ENCODE measurements at places on chromosomes 2 and 18.

DNA sequence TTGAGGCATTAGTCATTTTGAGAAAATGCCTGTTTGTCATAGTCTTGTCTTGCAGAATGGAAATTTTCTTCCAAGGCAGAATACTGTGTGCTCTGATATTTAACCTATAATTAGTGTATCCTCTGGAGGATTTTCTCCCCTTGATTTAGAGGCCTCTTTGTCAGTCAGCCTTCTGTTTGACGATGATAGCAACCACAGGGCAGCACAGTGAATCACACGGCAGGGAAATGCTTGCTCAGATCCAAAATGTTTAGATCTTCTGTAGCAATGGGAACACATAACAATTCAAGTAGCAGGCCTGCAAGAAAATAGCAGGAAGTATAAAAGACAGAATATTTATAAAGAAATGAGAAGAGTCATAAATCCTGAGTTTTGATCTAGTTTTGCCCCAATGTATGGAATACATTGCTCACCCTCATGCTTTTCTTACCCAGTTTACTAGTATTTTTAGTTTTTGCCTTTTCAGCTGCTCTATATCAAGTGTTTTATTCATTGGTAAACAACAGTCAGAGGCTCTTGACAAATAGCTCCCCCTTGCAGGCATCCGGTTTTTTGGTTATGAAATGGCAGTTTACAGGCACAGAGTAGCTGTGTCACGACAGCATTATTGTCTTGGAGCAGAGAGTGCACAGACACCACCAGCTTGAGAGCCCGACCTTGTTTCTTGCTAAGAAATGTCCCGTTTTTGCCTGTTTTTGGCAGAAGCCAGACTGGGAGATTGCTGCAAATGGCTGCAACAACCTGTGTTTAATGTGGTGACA, 185.1 kb downstream of the MYO3B start:
- DNase-seq, result no peak

GRCh38 chr2:195477996-195478382, 179.0 kb upstream of the SLC39A10 start:
- DNase-seq, result no peak

GRCh38 chr18:57035590-57035989, 111.3 kb upstream of the BOD1L2 start:
- DNase-seq, result no peak

- DNase-seq, result peak; percentile 9
Observed at GRCh38 chr2:42021464-42021863, 26.4 kb upstream of the PKDCC start.

DNA sequence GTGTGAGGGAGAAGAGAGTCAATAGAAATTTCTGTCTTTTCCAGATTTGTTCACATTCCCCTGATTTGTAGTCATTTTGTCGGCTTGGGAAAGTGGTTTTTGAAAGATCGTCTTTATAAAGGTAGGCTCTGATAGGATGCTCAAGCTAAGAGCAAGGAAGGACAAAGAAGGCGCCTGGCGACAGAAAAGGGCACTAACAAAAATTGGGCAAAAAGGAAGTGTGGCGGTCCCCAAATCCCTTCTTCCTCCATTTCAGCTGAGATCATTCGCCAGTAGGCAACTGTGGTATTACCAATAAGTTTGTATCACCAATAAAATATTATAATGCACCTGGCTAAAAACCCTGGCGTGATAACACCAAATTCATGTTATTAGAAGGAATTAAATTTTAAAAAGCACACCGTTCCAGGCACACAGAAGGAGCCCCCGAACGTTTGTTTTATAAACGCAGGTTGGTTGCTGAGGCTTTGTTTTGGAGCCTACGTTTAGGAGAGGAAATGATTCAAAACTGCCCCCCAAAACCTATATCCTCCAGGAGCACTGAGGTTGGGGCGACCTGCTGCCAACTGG, 756 bp upstream of the PTPN4 start:
- no peak for DNase-seq

DNA sequence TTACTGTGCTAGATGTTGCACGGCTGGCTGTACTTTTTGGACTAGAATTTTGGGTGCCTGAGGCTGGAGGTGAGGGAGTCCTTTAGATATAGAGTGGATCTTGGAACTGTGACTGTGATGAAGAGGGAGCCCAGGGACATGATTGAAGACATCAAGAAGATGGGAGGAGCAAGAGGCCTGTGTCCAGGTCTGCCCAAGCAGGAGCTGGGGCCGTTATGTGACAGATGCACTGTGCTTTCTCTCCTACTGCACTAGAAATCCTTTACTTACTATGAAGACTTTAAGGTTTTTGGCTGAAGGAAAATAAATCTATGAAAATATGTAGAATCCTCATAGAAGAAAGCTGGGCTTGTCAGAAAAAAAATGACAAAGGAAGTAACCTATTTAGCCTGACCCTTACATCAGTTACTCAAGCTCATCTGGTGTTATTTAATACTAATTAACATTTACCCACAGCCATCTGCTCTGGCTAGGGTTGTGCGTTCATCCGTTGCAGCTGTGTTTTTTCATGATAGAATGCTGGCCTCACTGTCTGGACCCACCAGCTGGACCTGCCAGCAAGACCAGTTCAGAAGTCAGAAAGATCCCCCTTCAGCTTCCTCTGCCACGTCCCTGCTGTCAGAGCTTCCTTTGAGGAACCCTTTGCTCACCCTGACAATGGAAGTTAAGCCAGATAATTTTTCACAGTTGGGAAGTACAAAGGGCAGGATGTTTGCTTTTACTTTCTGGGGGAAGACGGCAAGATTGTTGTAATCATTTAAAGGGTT, 16.7 kb downstream of the TSN start:
- no peak for DNase-seq

- no peak for DNase-seq
Observed at GRCh38 chr18:58694720-58695468, 23.6 kb downstream of the MALT1 start.

DNA sequence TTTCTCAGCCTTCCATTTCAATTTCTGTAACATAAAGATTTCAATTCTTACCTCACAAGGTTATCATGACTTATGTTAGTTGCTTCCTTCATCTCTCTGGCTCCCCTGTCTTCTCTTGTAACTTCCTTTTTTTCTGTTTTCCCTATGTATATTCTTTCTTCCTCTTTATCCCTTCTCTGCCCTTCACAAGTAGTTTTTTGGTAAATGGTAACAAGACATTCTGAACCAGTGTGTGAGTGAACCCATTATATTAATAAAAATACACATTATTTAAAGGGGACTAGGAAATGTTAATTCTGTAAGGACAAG, 8.4 kb downstream of the ACSL3 start:
- no peak for DNase-seq

- no peak for DNase-seq
Observed at GRCh38 chr2:232526372-232526941, 497 bp downstream of the CHRND start.

DNA sequence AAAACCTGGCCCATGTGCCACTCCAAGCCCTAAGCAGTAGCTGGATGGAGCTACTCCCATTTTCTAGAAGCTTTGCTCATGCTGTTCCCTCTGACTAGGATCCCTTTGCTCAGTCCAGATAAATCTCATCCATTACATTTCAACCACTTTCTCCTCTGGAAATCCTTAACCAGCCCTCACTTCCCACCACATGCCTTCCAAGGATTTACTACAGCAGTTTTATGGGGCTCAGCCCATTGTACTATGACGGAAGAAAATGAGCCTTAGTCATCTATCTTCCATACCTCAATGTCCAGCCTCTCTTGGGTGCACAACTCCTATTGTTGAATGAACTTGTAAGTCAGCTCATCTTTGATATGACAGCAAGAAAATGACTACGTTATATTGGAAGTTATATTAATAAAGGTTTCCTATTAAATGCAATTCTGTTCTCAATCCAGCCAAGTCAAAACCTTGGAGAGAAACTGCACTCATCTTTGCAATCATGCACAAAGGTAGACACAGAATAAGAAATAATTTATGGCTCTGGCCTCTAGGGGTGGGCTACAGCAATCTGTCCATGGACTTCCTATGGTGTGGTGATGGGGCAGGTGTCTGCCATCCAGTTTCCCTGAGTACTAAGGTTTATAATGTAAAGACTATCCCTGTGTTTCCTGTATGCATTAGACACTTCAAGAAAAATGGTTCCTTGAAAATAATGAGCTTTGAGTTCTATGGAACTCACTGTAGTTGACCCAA, 3.4 kb downstream of the B4GALT6 start:
- no peak for DNase-seq
